ENCODE measurements at places on chromosomes 1 and 21.

- no peak for DNase-seq
These were observed 11.2 kb upstream of the CAPZB start for GRCh38 chr1:19496527-19496874.

DNA sequence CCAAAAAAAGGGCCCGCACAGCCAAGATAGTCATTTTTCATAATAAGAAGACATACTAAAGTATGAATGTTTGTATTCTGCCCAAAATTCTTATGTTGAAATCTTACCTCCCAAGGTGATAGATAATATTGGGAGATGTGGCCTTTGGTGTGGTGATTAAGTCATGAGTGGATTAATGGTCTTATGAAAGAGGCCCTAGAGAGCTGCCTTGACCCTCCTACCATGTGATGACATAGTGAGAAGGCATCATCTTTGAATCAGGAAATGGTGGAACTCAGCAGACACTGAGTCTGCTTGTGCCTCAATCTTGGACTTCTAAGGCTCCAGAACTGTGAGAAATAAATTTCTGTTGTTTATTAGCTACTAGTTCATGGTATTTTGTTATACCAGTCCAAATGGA is 11.8 kb upstream of the RNPC3 start:
- DNase-seq, result no peak

- DNase-seq, result no peak
These were observed 30.3 kb downstream of the TMCO4 start for GRCh38 chr1:19769211-19769932.

DNA sequence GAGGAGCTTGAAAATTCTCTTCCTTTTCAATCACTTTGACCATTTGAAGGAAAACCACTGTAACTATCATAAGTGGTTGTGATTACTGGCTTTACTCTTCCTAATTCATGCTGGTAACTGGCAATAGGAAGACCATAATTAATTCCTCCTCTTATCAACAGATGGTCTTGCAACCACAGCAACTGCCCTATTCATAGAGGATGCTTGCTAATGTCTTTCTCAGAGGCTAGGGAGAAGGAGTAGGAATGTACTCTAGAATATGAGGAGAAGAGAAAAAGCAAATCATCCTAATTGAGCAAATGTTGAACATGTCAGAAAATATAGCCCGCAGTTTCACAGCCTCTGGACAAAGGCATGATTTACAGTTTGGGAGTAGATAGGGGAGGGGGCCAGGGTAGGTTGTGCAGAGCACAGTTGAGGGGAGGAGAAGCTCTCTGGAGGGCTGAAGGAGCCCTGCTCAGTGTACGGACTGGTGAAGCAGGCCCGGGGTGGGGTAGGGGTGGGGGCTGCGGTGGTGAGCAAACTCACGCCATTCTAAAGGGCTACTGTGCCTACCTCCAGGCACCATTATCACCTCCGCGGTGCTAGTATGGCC is 192.9 kb downstream of the PCP4 start:
- no peak for DNase-seq

GRCh38 chr1:19528438-19528837 is 43.1 kb upstream of the CAPZB start:
- DNase-seq, result no peak

- no peak for DNase-seq
These were observed 18.0 kb downstream of the C8A start for GRCh38 chr1:56872597-56872996.

DNA sequence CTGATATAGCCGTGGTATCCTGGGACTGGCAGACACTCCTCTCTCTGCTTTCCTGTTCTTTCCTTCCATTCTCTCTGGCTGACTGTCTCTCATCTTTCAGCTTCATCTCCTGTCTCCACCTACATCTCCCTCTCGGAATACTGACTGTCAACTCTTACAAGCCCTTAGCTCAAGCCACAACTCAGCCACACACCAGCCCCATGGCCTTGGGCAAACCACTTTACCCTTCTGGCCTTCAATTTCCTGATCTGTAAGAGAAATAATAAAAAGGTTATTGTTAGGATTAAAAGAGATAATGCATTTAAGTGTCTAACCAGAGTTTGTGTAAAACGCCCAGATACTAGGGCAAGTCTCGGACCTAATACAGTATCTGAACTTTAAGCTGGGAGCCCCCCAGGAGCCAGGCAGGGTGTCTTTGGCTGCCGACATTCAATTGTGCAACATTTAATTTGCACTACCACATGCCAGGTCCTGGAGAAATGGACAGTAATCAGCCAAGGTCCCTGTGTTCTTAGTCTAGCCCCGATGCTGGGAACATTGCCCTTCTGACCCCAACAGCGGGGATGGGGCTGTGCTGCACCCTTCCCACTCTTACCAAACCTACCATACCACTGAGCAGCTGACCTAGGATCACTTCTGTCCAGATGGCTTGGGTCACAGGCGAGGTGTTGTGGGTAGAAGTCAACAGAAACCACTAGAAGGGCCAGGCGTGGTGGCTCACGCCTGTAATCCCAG is 5.1 kb downstream of the ECHDC2 start:
- DNase-seq, result no peak

DNA sequence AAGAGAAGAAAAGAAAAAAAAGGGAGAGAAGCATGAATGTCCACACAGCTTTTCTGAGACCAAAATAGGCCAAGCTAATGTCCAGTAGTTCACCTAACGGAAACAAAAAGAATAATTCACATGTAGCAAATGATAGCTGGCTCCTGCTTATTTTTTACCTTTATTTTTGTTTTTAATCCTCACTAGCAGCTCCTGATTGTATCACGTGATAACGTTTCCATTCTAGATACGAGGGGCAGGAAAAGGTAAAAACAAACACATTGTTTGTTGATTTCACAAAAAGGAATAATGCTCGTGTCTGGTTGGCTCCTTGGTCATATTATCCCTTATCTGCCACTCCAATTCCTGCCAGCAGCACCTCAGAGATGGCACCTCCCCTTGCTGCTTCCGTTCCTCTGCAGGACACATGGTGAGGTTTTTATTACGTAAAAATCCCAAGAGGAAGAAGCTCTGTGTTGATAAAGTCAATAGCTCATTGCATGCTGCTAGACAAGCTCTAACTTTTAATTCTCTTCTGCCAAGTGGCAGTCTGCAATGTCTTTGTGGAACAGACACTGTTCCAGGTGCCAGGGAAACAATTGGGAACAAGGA is 201.7 kb downstream of the CRB1 start:
- DNase-seq, result no peak

DNA sequence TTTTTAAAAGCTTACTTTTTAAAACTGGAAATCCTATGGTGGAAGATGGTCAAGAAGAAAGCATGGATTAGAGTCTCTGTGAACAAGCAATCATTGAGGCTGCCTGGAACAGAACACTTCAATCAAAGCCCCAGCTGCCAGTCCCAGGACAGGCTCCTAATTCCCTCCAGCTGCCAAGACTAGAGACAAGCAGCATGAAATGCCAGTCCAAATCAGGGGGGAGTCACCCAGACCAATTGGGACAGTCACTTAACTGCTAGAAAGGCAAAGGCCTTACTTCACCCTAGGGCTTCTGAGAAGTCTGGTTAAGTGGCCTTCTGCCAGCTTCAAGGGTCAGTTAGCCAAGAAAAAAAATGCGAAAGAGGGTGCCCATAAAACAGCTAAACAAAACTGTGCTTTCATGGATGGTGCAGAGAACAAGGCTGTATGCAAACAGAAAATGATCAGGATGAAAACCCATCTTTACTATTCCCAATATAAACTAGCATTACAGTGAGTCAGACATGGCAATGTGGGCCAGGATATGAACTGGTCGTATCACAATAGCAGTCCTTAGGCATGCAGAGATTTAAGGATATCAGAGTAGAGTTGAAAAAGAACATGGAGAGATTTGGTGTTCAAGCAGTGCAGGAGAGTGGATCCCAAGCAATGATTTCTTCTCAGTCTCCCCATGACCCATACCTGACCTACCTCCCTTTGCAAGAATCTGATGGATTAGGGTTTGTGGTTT is 31.0 kb upstream of the MAN1A2 start:
- DNase-seq, result no peak

- DNase-seq, result no peak
These were observed 94.8 kb downstream of the CRB1 start for GRCh38 chr1:197362871-197363270.

DNA sequence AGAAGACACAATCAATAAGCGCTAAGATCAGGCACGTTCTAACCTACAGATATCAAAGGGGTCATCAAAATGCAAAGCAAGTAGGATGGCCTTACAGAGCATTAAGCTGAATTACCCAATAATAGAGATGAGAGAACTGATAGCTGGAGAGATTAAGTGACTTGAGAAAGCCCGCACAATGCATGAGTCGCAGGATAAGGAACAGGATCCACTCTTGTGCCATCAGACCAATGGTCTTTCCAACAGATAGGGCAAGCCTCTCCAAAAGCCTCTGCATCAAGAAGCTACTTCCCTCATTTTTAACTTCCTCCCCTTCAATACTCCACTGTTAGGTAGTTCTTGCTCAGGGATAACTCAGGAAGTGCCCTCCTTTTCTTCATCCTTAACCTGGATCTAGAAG is 2.6 kb downstream of the CHML start:
- no peak for DNase-seq

DNA sequence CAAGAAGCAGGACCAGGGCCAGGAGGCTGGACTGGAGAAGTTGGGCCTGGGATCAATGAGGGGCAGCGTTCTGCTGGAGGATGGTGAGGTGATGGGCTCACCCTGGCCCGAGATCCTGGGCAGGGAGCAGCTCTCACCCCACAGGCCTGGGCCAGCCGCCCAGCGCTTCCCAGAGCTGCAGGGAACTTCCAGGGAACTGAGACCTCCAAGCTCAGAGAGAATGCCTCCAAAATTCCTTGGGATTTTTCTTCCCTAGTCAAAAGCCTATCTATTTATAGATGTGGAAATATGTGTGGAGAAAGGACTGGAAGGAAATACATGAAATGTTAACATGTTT is 121.2 kb downstream of the SPSB1 start:
- no peak for DNase-seq

- no peak for DNase-seq
These were observed 183.6 kb downstream of the GIPC2 start for GRCh38 chr1:78229344-78229743.

DNA sequence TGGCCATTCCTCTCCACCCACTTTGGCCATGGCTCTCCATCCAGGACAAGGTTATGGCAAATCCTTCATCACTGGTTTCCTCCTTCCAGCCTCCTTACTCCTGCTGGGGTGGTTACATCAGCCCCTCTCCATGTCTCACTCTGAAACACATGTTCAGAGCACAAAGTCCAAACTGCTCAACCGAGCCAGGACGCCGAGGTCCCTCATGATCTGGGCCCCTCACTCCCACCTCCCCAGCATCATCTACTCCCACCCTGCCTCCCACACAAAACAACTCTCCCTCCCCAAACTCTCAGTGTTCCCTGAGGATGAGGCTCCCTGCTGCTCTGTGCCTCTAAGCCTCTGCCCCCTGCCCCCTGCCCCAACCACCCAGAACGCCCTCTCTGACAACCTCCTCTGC is 33.3 kb upstream of the ZBTB40 start:
- no peak for DNase-seq

DNA sequence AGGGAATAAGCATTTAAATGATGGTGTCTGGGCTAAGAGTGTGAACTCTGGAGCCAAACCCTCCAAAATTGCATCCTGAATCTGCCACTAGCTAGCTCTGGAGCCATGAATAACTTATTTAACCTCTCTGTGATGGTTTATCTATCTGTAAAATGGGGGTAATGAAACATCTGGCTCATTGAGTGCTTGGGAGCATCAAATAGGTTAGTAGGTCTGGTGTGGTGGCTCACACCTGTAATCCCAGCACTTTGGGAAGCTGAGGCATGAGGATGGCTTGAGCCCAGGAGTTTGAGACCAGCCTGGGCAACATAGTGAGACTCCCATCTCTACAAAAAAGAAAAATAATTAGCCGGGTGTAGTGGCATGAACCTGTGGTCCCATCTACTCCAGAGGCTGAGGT is 42.8 kb downstream of the KIF1B start:
- DNase-seq, result no peak

DNA sequence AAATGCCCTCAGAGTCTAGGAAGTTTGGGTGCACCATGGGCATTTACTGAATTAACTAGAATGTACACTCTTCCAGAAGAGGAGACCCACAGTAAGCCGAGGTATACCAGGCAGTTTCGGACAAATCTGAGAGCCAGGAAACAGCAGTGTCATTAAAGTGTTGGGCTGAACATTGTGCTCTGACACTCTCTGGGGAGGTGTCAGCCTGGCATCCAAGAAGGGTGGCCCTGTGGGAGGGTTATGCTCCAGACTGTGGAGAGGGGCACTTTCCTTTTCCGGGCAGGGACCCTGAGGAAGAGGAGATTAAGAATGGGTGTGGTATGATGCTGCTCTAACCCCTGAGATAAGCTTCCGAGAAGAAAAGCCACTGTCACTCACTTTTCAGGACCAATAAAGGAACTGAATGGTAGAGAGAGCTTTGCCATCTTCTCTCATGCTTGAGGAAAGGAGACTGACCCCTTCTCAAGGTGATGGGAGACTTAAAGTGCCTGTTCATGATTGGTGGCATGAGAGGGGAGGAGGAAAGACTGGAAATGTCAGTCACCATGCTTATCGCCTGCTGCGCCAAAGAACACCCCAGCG is 98.2 kb downstream of the UCK2 start:
- no peak for DNase-seq

DNA sequence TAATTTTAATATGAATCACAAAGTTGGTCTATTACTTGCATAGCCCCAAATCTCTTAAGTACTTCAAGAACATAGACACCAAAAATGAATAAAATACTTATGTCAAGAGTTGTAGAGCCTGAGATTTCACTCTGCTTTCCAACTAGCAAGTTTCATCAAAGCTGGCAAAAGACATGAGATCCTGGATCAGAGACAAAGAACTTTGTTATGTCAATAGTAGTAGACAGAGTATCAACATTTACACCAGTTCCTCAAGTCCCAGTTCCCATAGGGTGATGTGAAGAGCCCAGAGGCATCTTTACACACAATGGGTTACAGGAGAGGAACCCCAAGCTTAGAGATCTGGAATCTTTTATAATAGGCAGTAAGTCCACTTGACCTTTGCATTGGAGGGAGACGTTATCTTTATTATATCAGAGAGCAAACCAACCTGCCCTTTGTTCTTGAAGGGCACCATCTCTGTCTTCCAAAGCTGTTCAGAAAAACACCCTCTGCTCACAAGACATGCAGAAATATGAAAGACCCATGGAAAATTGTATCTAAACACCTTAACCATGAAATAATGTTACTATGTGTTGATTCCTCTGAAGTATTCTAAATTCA is 174.4 kb upstream of the GALNT2 start:
- DNase-seq, result no peak
